ENCODE measurements at places on chromosomes 12 and 14. TPM values are rescaled to one million over a fixed set of nuclear protein-coding genes. Genes with fewer than 3 reads are reported as not detected.

- no peak for DNase-seq
Measured at GRCh38 chr14:48618057-48618456, 942.7 kb upstream of the MDGA2 start.

GRCh38 chr12:106032623-106032925 lies 106.2 kb downstream of the NUAK1 start:
- no peak for DNase-seq

- no peak for DNase-seq
Measured at GRCh38 chr12:47886510-47887240, 18.1 kb downstream of the VDR start.

DNA sequence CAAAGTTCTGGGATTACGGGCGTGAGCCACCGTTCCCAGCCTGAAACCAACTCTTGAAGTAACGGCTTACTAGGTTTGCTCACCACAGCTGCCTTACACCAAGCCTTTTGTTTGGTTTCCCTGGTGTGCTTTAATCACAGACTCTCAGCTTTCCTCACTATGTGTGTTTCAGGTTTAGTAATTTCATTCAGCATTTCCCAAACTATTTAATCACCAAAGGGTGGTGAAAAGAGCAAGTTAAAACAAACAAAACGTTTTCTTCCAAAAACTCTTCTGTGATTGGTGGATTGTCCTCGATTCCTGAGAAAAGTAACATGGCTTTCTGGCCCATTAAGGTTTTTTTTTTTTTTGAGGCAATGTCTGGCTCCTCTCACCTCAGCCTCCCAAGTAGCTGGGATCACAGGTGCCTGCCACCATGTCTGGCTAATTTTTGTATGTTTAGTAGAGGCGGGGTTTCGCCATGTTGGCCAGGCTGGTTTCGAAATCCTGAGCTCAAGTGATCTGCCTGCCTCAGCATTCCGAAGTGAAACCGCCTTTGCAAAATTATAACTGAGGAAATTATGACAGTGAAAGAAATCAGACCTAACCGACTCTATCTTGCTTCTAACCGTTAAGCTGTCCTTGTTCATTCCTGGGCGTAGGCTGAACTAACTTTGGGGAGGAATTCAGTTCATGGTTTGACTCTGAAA lies 1.5 kb upstream of the ZFYVE26 start:
- DNase-seq, result no peak

The CRY1 gene
- total RNA-seq, result 32.8 TPM

The KLRD1 gene
- total RNA-seq, result 0.89 TPM

DNA sequence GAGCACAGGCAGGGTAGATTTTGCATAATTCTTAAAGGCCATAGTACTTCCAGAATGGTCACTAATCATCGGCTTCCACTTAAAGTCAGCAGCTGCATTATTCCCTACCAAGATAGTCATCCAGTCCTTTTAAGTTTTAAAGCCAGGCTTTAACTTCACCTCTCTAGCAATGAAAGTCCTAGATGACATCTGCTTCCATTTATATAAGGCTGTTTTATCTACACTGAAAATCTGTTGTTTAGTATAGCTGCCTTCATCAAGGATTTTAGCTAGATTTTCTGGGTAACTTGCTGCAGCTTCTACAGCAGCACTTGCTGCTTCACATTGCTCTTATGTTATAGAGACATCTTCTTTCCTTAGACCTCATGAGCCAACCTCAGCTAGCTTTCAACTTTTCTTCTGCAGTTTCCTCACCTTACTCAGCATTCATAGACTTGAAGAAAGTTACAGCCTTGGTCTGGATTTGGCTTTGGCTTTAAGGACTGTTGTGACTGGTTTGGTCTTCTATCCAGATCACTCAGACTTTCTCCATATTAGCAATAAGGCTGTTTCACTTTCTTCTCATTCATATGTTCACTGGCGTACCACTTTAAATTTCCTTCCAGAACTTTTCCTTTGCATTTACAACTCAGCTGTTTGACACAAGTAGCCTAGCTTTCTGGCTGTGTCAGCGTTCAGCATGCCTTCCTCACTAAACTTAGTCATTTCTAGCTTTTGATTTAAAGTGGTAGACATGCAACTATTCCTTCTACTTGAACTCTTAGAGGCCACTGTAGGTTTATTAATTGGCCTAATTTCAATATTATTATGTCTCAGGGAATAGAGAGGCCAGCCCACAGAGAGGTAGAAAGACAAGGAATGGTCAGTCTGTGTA lies 209.9 kb upstream of the GARIN2 start:
- DNase-seq, result no peak

The BATF gene
- total RNA-seq, result 93.6 TPM
